Mesenteric fat pad (tissue), 1 donor: ENCODE measurements at places on chromosomes 4 and X.

- no peak for DNase-seq
These were observed 43.2 kb downstream of the HAND2 start for GRCh38 chr4:173486714-173487392.

DNA sequence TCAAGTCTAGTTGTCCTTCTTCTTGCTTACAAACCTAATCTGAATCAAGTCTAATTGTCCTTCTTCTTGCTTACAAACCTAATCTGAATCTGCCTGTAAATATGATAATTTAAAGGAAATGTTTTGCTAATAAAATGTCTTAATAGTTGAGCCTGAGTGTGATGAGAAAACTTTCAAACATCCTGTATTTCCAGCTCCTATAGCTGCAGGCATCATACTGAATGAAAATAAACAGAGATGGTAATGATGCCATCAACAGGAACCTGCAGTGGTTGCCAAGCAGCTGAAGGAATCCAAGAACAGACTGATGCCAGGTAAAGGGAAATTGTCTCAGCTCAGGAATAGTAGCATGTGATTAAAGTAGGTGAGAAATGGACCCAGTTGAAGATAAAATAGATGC, 156.1 kb upstream of the IRS4 start:
- DNase-seq = no peak

- DNase-seq = no peak
These were observed 312.2 kb downstream of the TMA16 start for GRCh38 chr4:163806653-163807052.

DNA sequence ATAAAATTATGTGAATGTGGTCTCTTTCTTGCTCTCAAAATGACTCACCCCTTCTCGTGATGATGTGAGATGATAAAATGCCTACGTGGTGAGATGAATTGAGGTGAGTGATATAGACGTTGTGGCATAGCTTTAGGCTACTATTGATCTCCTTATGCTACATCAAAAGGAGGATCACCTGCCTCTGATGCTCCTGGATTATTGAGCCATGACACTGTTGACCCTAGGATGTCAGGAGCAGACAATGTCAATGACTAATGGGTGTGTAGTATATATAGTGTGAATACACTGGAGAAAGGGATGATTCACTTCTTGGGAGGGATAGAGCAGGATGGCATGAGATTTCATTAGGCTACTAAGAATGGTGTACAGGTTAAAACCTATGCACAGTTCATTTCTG, 210.7 kb upstream of the PRPS2 start:
- DNase-seq = no peak

- DNase-seq = no peak
These were observed 11.8 kb downstream of the KIF4A start for GRCh38 chrX:70301716-70302115.

DNA sequence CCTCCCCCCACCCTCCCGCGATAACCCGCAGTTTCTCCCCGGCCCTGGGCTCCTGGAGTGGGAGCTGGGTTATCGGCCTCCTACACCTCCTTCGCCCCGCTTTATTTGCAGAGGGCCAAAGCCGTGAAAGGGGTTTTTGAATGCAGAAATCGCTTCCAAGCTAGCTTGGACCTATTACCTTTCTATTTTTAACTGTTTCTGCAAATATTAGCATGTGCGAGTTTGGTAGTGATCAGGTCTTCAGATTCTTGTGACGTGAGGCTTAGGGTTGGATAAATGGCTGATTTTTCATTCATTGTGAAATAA, 1.3 kb downstream of the USP9X start:
- DNase-seq = peak; percentile 88

- no peak for DNase-seq
These were observed 11.5 kb downstream of the PRPS2 start for GRCh38 chrX:12802741-12803140.

GRCh38 chr4:108867476-108867875, 104.6 kb upstream of the ETNPPL start:
- DNase-seq = no peak

GRCh38 chrX:3788494-3789233, 75.2 kb upstream of the PRKX start:
- DNase-seq = no peak

- DNase-seq = no peak
These were observed 75.6 kb downstream of the MAML3 start for GRCh38 chr4:140078366-140078765.
